GM12892 (cell line): ENCODE measurements at places on chromosomes 16 and 17.
A peak's percentile ranks its signal among the peaks of the same experiment; 100 is the strongest.

- no peak for DNase-seq
Observed at GRCh38 chr16:75916451-75916850, 190.2 kb upstream of the CPHXL start.

GRCh38 chr16:50742576-50743200 lies 802 bp downstream of the CYLD start:
- DNase-seq = peak; percentile 40

- peak; percentile 93 for DNase-seq
Observed at GRCh38 chr16:89574681-89575246, 794 bp upstream of the CPNE7 start.

GRCh38 chr17:65139101-65139764 lies 2.1 kb downstream of the RGS9 start:
- DNase-seq = no peak

GRCh38 chr17:15321556-15322251 lies 19.7 kb downstream of the TEKT3 start:
- DNase-seq = no peak

DNA sequence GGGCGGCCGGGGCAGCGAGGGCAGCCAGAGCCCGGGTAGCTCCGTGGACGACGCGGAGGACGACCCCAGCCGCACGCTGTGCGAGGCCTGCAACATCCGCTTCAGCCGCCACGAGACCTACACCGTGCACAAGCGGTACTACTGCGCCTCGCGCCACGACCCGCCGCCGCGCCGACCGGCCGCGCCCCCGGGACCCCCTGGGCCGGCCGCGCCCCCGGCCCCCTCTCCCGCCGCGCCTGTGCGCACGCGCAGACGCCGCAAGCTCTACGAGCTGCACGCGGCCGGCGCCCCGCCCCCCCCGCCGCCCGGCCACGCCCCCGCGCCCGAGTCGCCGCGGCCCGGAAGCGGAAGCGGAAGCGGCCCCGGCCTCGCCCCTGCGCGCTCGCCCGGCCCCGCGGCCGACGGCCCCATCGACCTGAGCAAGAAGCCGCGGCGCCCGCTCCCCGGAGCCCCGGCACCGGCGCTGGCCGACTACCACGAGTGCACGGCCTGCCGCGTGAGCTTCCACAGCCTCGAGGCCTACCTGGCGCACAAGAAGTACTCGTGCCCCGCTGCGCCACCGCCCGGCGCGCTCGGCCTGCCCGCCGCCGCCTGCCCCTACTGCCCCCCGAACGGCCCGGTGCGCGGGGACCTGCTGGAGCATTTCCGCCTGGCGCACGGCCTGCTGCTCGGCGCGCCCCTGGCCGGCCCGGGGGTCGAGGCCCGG lies 36.1 kb upstream of the ZC3H18 start:
- peak; percentile 95 for DNase-seq

DNA sequence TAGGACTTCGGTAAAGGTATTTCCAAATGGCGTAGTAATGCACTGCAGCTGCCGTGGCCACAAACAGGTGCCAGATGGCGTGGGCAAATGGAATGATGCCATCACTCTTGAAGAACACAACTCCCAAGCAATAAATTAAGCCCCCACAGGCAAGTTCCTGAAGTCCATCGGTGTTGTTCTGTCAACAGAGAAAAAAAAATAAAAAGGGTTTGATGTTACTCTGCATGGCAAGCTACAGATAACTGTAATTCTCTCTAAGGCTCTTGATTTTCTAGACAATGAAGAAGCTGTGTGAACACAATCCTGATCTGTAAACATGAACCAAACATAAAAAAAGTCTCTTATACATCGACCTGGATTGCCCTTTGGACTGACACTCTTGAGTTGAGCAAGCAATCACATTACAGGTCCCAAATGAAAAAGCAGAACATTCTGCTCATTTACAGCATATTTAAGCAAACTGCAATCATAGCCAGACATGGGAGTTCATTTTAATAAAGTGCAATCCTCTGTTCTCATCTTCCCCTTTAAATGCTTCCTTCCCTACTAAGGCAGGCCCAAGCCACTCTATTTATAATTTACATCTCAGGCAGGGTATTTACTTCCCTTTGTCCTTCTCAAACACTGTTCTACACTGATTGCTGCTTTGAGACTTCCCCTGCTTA lies 27.1 kb downstream of the MMD start:
- DNase-seq = no peak

GRCh38 chr16:15754821-15755534 lies 101.8 kb downstream of the MYH11 start:
- DNase-seq = no peak

DNA sequence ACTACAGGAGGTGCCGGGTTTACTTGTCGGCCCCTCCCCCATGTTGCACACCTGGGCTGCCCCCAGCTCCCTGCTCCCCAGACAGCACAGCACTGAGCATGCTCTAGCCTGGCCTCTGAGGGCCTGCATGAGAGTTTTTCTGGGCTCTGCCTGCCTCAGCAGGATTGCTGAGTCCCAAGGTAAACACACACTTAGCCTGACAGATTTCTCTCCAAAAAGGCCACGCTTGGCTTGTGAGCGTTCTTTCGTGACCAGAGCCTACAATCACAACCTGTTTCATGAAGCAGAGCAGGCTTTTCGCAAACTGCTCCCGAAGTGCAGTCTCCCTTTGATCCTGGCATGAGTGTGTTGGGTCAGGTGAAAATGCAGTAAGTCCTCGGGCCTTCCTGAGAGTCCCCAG lies 9.8 kb upstream of the CD300E start:
- DNase-seq = no peak

DNA sequence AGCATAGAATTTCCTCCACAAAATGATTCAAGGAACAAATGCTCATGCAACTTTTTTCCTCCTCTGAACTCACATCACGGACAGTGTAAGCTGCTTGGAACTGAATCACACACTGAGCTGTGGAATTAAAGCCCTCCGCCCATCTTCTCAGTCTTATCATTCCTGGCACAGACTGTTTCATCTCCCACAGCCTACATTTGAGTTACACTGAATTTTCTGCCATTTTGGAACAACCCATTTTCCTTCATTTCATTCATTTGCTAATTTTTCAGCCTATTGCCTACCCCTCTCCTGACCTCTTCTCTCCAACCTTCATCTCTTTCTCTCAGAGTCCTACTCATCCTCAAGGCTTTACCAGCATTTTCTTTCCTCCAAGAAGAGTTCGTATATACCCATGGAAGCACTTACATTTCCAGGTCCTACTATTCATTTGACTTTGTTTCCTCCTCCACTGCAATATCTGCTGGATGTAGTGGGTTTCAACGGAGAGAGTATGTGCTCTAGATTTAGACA lies 39.1 kb upstream of the TOM1L1 start:
- no peak for DNase-seq

DNA sequence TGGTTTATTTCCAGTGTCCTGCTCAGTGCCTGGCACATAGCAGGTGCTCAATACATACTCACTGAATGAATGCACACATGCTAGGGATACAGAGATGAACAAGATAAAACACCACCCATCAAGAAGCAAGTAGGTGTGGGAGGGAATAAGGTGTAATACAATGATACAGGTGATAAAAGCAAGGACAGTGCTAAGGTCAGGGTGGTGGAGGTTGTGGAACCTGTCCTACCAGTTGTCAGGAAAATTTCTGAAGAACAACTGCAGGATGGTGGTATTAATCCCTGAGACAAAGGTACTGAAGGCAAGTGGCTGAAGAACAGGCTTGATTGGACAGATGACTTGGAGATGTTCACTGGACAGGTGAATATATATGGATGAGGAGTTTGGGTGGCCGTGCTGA lies 1.8 kb downstream of the KNOP1 start:
- no peak for DNase-seq
